ENCODE measurements at places on chromosomes 2 and 18. TPM values are rescaled to one million over a fixed set of nuclear protein-coding genes. Genes with fewer than 3 reads are reported as not detected.

FSHR gene
- not detected for total RNA-seq

IL36RN gene
- 5.0 TPM for total RNA-seq

VWC2L gene
- not detected for total RNA-seq

RSAD2 gene
- 4.3 TPM for total RNA-seq

SERPINB3 gene
- 911 TPM for total RNA-seq

MARCO gene
- 23.7 TPM for total RNA-seq

IDH1 gene
- total RNA-seq = 223 TPM

HOXD10 gene
- 0.38 TPM for total RNA-seq

EIF4E2 gene
- 51.0 TPM for total RNA-seq

TBR1 gene
- not detected for total RNA-seq

BABAM2 gene
- 28.3 TPM for total RNA-seq

TDRD15 gene
- total RNA-seq = not detected

AMER3 gene
- total RNA-seq = not detected

Data from esophagus squamous epithelium (tissue), 5 donors.